ENCODE measurements at places on chromosomes 12 and 14.

DNA sequence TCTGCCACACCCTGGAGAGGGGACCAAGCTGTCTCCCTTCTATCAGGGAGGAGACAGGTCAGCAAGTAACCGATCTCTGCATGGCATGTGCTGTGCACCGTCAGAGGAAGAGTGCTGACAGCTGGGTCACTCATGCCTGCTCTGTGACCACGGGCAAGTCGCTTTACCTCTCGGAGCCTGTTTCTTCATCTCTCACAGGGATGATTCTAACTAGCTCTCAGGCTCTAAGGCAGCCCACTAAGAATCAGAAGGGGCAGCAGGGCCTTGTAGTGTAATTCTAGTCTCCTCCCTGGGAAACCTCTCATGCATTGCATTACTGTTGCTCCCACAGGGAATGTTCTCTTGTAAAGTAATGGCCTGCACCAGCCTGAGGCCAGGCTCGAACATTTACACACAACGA, 11.9 kb downstream of the CD9 start:
- DNase-seq, result no peak

GRCh38 chr14:23439107-23439835, 3.8 kb upstream of the MYH7 start:
- DNase-seq, result no peak

GRCh38 chr12:91577586-91578539, 395.2 kb upstream of the DCN start:
- DNase-seq, result peak; percentile 23

DNA sequence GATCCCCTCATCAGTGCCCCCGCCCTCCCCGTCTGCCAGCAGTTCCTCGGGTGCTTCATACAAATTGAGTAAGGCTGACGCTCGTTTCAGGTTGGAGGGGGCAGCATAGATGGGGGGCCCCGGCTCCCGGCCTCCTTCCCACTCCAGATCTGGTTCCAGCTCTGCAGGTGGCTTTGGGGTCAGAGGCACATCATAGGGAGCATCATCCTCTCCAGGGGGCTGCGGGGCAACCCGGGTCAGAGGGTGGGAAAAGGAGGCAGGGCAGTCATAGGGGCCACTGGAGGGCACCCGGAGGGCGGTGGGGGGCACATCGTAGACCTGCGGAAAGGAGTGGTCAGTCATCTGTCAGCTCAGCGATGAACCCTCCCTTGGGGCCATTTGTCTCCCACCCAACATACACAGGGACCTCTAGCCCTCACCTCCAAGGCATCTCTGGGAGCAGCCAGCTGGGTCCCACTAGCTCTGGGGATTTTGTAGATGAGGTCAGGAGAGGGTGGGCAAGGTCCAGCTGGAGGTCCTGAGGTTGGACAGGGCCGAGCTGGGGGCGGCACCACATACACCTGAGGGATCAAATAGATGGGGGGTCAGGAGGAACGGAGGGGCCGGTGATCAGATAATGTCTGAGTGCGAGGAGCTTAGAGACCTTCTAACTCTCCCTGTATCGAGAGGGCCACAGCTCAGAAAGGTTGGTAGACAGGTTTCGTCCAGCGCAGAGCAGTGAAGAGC, 5.1 kb downstream of the EFS start:
- DNase-seq, result no peak

DNA sequence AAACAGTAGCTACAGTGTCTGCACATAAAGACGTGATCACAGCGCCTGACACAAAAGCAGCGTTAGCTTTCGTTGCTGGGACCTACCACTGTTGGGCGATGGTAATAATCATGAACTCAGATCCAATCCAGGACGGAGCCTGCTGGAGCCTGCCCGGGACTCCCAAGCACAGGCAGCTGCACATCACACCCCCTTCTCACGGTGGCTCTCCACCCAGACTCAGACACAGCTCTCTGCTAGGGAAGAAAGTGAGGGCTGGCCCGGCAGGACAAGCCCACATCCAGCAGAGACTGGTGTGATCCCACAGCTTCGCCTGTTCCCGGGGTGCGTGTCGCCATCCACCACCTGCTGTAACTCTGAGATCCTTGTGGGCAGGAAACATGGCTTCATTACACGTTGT, 49.9 kb upstream of the FOXN3 start:
- no peak for DNase-seq

- DNase-seq, result no peak
These were observed 80.9 kb downstream of the CRADD start for GRCh38 chr12:93757792-93758694.

- DNase-seq, result no peak
These were observed 356.9 kb upstream of the STXBP6 start for GRCh38 chr14:25406818-25407217.

DNA sequence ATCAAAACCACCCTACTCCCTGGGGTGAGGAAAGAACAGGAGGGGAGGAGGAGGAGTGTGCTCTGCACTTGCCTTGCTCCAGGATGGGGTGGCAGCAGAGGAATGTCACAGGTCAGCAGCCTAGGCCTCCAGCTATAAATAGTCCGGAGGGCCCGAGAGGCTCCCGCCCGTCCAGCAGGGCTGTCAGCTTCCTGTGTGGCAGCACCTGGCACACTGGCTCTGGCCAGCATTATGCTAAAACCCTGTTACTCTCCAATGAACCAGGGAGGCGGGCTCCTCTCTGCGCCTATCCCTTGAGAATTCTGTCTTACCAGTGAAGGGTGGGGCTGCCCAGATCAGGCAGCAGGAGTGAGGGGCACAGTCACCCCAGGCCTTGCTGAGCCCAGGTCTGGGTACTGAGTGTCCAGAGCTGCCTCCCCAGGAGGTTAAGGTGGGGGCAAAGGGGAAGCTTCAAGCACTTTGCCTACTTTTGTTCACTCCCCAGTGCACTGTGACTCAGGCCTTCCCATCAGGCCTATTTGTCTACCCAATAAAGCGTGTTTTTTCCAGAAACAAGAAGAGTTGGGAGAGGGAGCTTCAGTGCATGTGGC, 1.2 kb upstream of the COX14 start:
- DNase-seq, result no peak

- DNase-seq, result no peak
These were observed 8.7 kb upstream of the DDX47 start for GRCh38 chr12:12804432-12804886.

GRCh38 chr12:96548384-96548783, 59.0 kb downstream of the CFAP54 start:
- DNase-seq, result no peak

GRCh38 chr12:32846053-32846452, 50.5 kb downstream of the PKP2 start:
- DNase-seq, result no peak

GRCh38 chr12:77514511-77514910, 316.2 kb upstream of the NAV3 start:
- no peak for DNase-seq
